ENCODE measurements at places on chromosomes 4 and X.

DNA sequence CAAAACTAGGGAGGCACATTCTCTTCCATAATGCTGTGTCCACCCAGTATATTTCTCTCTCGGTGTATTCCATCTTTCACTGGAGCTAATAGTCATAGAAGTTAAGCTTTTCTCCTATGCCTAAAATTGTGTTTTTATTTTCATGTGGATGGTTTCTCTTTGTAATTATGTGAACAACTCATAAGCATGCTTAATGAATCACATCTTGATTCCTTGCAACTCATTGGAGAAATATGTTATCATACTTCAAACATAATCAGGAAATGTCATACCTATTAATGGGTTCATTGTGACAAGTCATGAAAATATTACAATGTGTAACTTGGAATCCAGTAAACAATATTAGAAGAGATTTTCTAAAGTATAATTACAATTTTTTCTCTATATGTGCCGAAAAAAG lies 186.3 kb downstream of the SLC7A11 start:
- DNase-seq, result no peak

GRCh38 chrX:101394372-101394771 lies 3.6 kb downstream of the RPL36A start:
- DNase-seq, result no peak

DNA sequence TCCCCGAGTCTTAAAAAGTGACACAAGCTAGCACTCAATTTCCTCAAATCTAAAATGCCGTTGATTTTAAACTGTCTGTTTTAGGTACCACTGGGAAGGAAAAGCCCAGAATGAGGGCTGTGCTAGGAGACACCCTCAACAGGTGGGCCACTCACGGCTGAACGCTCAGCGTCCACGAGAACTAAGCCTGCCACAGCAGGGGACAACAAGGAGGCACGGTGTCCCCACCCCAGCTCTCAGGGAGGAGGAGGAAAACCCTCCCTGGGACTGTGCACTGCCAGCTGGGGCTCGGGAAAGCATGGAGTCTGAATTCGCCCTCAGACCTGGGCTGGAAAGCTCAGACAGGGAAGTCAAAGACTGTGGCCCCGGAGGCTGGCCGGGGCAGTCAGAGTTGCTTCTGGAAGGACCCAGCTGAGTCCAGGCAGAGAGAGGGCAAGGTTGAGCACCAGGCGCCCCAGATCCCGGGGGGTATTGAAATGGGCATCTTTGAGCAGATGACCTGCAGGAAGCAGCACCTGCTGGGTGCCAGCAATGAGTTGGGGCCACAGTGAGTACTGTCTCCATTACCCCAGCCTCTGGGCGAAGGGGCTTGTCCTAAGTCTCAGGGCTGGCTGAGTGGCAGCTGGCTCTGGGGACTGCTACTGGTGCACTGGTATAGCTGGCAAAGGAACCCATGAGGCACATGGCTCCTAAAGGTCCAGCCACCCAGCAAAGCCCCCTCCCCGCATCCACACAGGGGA lies 769 bp upstream of the CPZ start:
- no peak for DNase-seq

DNA sequence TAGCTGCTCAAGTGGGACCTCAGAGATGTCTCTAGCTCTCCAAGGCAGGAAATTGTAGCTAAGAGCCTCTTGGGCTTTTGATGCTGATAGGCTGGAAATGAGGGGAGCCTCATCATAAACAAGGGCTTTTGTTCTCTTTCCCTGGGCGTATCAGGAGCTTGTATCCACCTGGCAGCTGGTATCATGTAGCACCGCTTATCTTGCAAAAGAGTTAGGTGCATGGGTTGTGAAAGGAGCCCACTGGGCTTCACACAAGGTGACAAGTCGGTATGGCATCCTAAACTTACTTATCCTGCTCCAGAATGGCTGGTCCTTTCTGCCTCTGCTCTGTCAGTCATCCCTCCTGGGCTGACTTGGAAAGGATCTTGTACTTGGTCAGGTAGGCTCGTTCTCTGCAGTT lies 565.8 kb downstream of the GRXCR1 start:
- no peak for DNase-seq
